ENCODE measurements at places on chromosomes 7 and 10.

GRCh38 chr10:6788731-6789130, 208.7 kb upstream of the PRKCQ start:
- no peak for DNase-seq

GRCh38 chr7:22935269-22935668, 78.7 kb downstream of the HYCC1 start:
- peak; percentile 49 for DNase-seq

DNA sequence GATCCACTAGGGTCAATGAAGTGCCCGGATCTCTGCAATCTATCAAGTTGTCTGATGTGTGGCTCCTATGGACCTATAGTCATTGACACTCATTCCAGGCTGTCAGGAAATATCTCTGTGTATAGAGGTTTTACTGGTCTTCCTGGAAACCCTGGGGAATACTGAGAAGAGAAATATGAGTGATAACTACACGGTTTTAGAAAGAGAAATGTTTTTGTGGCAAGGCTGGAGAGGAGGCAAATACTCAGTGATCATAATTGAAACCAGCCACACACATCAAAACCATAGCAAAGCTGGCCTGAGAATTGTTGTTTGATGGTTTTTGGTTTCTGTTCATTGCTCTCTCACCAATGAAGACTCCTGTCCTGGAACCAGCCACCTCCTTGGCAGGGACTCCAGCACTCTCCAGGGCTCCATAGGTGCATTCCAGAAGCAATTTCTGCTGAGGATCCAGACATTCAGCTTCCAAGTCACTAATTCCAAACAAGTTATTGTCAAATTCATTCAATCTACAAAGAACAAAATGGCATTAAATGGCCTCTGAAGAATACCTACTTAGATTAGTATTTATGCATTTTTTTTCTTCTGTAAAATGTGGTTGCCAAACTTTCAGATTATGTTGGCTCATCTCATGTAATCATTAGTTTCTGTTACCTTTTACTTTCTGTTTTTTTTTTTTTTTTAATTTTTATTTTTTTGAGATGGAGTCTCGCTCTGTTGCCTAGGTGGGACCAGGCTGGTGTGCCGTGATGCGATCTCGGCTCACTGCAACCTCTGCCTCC, 108.6 kb upstream of the ABI1 start:
- DNase-seq = no peak

- no peak for DNase-seq
Measured at GRCh38 chr10:43265799-43266721, 805 bp downstream of the RASGEF1A start.

GRCh38 chr7:46864716-46865115, 717.2 kb downstream of the TNS3 start:
- DNase-seq = no peak

GRCh38 chr7:21497072-21497471, 45.8 kb upstream of the DNAH11 start:
- peak; percentile 24 for DNase-seq
